ENCODE measurements at places on chromosomes 1 and 21.

DNA sequence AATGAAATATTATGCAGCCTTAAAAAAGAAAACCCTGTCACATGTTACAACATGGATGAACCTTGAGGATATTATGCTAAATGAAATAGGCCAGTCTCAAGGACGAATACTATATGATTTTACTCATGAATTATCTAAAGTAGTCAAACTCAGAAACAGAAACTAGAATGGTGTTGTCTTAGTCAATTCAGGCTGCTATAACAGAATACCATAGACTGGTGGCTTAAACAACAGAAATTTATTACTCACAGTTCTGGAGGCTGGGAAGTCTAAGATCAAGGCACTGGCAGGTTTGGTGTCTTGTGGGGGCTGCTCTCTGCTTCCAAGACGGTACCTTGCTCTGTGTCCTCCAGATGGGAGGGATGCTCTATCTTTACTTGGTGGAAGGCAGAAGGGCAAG is 113.8 kb upstream of the DNAH14 start:
- no peak for DNase-seq

GRCh38 chr1:164886101-164886500 is 327.1 kb downstream of the PBX1 start:
- no peak for DNase-seq

DNA sequence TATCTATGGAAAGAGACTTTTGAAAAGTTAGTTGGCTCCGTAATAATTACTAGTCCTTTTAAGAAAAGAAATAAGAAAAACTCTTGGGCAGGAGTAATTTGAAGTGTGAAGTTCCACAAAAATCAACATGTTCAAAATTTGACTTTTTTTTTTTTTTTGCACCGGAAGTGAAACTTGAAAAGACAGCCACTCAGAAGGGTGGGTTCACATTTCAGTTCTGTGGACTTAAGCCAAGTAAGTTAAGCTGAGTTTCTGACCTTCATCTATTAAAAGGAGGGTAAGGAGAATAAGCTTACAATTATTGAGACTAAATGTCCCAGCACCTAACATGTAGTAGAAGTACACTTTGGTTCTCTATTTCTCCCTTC is 11.0 kb downstream of the RO60 start:
- DNase-seq = no peak

GRCh38 chr21:46226920-46227599 is 1.5 kb downstream of the LSS start:
- no peak for DNase-seq

- DNase-seq = no peak
These were observed 26.1 kb downstream of the RCAN3 start for GRCh38 chr1:24528744-24529143.

DNA sequence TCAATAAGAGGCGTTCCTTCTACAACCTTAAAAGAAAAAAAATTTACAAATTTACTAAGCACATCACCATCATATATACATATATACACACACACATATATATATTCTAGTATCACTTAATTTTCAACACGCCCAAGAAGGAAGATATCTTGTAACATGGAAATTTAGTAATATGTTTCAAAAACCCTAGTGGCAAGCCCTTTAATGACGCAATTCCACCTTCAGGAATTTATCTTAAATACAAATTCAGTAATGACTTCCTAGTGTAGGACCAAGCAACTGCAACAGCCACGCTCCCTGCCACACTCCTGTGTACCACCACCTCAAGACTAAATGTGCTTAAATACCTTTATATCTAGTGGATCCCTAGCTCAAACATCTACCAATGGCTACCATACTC is 12.5 kb downstream of the LBR start:
- no peak for DNase-seq

GRCh38 chr1:230165536-230165935 is 98.5 kb downstream of the GALNT2 start:
- DNase-seq = no peak

- no peak for DNase-seq
These were observed 69.2 kb upstream of the RGS2 start for GRCh38 chr1:192739476-192740184.

DNA sequence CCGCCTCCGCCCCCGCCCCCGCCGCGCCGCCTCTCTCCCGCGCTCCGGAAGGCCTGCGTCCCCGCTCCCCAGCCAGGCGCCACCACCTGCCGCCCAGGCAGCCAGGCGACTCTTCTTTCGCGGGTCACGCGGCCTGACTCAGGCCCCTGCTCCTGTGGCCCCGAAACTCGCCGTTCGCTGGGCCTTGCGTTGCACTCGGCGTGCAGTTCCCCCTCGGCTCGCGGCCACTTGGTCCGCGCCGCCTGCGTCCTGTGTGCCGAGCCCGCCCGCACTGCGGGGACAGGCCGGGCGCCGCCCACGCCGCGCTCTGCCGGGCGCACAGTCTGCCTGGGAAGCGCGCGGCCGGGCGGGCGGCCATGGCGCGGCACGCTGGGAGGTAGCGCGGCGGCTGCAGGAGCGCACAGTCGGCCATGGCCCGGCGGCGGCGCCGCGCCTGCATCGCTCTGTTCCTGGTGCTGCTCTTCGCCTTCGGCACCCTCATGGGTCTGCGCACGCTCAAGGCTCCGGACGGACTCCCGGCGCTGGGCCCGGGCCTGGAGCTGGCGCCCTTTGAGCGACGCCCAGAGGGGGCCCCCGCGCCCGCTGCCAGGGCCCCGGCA is at the start of gene MANEAL:
MANEAL (plus strand) TSS at position 75 of the 599 bp plus-strand sequence; CDS start at position 411, 336 bp downstream.
- peak; percentile 68 for DNase-seq

DNA sequence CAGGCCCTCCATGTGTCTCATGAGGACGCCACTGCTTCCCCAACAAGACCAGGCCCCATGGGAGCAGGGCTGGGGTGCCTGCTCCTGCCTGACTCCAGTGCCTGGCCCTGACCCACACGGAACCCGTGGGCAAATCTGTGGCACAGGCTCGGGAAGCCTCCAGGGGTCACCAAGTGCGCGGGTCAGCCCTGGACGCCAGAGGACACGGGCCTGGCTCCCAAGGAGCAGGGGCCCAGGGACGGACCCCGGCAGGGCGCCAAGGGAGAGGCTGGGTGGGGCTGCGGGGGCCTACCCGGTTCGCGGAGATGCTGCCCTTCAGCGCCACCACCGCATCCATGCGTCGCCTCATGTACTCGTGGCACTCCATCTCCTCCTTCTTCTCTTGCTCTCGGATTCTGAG is 31.9 kb downstream of the CFAP74 start:
- DNase-seq = no peak

DNA sequence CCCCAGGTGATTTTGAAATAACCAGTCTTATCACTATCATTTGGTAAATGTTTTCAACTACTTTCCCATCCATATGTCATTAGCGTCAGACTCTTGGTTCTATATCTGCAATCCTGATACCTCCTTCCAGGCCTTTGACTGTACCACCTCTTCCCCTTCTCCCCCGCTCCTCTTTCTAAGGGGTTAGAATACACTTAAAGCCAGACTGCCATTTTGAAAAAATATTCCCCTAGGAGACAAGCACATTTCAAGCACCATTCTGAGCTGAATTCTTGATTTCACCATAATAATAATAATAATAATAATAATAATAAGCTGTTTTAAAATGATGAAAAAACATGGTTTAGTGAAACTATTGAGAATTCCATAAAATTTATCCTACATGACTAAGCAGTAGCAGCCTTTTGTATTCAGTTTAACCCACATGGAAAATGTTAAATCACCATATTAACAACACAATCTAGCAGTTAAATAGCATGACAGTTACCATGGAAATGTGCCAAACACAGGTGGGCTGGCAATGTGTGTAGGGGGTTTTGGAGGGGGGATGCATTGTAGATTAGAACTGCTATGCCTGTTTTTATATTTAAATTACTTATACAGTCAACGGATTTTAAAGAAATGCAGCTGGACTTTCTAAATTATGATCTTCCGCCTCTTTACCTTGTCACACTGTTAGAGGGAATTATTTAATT is 480.2 kb upstream of the DEPDC1 start:
- DNase-seq = no peak

GRCh38 chr1:244384066-244384465 is 67.6 kb downstream of the ADSS2 start:
- no peak for DNase-seq

- no peak for DNase-seq
These were observed 224.1 kb downstream of the SLC45A1 start for GRCh38 chr1:8541961-8542521.

GRCh38 chr1:9865724-9866123 is 42.0 kb upstream of the CLSTN1 start:
- no peak for DNase-seq

GRCh38 chr1:6922096-6922931 is 137.1 kb downstream of the CAMTA1 start:
- DNase-seq = no peak

DNA sequence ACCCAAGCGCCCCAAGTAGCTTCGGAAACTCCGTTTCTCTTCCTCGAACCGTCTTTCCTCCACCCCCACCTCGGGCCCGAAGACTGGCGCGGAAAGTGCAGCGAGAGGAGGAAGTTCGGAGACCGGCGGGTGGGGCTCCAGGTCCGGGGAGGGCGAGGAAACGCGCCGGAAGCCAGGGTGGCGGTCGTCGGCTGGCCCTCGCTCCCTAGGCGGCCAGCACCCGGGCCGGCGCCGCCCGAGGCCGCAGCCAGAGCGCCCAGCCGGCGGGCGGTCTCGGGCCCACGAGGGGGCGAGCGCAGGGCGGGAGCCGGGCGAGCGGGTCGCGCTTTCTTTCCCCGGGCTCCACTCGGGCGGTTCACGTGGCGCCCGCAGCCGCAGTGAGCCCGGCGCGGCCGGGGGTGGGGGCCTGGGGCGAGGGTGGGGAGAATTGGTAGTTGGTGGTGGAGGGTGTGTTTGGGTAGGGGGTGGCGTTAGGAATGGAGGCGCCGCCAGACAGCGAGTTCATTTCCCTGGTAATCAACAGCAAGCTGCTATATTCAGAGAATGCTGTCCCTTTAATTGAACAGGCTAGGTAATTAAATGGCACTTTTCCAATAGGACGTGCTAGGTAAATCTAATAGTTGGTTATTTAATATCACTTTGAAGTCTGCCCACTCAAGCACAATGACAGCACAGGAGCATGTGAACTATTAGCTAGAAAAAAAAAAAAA is 6.7 kb downstream of the LMO4 start:
- peak; percentile 64 for DNase-seq

GRCh38 chr1:247114351-247115140 is 10.4 kb upstream of the ZNF669 start:
- no peak for DNase-seq

- no peak for DNase-seq
These were observed 7.3 kb downstream of the KRTAP10-1 start for GRCh38 chr21:44532712-44533111.

GRCh38 chr21:40402884-40403582 is 443.9 kb downstream of the DSCAM start:
- no peak for DNase-seq

DNA sequence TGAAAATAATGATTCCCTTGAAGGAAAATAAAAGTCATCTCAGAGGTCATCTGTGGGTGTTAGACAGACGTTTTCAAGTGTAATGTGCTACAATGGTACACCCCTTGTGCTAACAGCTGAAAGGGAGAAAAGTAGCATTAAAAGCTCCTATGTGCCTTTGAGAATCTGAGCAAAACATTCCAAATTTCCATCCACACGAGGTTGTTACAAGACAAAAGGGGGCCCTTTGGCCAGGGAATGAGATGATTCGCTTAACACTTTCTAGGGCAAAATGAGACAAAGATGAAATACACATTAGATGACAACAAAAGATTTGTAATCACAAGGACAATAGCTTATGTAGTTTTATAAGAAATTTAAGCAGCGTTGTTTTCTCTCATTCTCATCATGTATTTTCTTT is 303.6 kb downstream of the LMX1A start:
- no peak for DNase-seq

DNA sequence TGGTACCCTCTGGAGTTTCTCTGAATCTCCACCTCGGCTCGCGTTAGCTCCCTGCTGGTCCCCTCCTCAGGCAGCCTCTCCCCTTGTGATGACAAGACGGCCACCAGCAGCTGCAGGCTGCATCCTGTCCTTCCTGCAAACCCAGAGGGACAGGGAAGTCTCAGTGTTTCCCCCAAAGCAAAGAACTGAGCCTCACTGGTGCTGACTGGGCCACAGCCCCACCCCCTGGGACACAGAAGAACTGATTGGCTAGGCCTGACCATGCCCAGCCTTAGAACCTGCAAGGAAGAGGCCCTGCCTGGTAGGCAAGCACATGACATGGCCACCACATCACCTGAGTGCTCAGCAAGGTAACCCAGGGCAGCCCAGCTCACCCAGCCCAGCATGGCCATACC is 34.6 kb downstream of the TMEM51 start:
- no peak for DNase-seq

DNA sequence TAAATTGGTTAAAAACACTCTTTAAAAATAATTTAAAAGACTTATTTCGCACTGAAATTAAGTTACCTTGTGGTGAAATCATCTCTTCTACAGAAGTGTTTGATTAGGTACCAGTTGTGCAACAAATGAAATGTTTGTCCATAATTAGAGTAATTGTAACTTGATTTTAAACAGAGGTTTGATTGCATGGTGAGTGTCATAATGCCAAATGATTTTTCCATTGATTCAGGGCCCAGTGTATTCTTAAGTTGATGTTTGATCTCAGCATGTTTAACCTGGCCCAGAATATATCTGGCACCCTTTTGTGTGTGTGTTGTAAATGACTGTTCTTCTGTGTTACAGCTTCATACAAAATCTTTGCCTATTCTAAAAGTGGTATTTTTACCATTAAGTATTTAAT is 28.5 kb downstream of the LRRC8B start:
- DNase-seq = no peak

- DNase-seq = no peak
These were observed 48.3 kb upstream of the MTR start for GRCh38 chr1:236746785-236747184.

DNA sequence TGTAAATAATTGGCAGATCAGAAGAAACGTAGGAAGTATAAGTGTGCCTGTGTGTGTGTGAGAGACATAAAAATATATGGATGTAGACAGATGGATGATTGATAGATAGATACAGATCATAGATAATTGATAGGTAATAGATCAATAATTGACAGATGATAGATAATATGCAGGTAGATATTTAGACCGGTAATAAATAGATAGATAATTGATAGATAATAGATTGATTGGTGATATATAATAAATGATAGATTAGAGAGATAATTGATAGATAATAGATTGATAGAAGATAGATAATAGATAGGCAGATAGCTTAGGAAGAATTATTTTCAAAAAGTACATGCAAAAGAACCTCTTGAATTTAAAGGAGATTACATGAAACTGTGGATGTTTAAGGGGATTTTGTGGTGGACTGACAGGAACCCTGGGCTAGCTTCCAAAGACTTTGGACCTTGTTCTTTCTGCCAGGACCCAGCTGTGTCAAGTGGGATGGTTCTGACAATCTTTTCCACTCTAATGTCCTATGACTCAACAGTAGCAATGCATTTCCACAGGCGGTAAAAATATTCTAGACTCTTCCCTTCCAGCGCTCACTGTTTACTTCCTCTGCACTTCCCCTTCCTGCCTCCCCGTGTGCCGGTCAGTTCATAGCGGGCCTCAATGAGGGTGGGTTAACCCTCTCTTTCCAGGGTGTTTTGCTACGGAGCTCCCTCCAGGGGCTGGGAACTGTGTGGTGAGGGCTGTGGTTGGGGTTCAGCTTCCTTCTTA is 39.4 kb downstream of the KCNJ15 start:
- DNase-seq = no peak
